Occipital lobe (tissue), 3 donors: ENCODE measurements at places on chromosomes 7 and 10. TPM values are rescaled to one million over a fixed set of nuclear protein-coding genes. Genes with fewer than 3 reads are reported as not detected.

GRCh38 chr10:68727146-68727545 is 6.1 kb downstream of the CCAR1 start:
- no peak for DNase-seq

DNA sequence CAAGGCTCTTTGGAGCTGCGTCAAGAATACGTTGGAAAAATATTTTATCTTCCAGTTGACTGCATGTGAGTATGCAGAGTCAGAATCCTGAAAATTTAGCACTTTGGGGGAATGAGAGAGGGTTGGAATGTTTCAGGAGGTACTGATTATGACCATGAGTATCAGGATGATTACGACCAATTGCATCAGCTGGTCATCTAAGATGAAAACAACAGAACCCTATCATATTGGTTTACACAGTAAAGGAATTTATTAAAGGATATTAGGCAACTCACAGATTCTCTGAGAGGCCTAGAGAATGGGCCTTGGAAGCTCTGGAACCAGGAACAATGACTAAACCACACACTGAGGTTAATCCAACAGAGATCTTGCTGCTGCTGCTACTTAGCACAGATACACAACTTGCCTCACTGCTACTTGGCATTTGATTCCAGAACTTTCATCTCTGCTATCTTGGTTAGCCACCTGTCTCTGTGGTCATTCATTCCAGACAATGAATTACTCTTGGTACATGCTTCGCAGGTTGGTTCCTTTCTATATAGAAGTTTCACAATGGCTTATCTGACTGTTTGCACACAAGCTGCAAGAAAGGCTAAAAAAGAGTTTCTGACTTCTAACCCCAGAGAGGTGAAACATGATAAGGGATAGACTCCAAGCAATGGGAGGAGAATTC is 68.0 kb upstream of the CTTNBP2 start:
- no peak for DNase-seq

- no peak for DNase-seq
These were observed 16.8 kb upstream of the CCDC172 start for GRCh38 chr10:116307455-116307854.

DNA sequence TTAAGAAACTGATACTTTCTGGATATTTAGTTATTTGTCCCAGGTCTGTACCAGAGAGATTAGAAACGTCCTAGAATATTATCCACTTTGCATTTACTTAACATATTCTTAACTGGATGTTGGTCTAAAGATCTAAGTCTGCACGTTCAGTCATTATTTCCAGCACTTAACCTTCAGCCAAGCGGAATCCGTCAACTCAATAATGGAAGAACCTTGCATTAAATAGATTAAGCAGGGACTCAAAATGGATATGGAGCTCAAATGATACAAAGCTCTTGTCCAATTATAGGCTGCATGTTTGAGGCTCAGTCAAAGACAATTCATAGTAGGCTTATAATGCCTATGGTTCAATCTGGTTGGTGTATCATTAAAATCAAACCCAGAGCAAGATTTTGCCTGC is 162.9 kb downstream of the SEMA3D start:
- DNase-seq, result no peak

The HSPA12A gene
- 17.3 TPM for total RNA-seq
